ENCODE measurements at places on chromosomes 16 and 17.

DNA sequence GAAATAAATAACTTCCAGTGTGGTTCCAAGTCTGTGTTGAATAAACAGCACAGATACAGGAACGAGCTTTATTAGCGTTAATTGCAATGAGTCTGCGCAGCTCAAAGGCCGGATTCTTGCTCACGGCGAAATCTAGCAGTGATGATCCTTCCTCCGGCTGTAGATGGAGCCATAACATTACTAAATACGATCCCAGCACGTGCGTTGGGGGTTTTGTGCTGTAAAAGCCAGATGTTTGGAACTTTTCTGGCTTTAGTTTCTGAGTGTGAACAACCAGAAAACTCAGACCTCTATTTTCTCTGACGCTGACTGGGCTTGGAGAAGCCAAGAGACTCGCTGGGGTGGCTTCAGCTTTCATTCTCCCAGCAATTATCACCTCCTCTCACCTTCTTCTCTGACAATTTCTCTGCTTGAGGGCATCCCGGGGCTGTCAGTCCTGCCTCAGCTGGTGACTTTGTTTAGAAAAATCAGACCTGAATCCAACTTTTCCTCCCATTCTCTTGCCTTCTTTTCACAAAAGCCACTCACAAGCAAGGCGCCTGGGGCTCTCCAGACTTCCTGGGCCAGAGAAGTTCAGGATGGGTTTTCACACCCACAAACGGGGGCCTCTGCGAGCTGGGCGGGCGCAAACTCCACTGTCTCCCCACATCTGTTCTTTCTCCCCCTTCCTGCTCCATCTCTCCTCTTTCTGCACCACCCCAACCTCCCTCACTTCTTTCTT lies 47.1 kb upstream of the AKTIP start:
- peak; percentile 16 for DNase-seq

DNA sequence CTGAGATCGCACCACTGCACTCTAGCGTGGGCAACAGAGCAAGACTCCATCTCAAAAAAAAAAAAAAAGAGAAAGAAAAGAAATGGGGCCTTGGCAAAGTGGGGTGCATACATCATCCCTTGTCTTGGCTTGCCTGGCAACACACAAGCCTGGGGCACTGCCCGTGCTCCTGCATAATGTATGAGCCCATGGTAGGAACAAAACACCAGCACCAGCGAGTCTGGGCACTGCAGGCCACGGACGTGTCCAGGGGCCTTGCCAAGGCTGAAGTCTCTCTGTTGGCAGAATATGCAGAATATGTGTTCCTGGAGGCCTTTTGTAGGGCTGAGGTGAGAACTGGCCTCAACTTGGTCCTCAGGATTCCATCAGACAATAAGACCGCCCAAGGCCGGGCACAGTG lies 15.7 kb upstream of the ALDOA start:
- no peak for DNase-seq

DNA sequence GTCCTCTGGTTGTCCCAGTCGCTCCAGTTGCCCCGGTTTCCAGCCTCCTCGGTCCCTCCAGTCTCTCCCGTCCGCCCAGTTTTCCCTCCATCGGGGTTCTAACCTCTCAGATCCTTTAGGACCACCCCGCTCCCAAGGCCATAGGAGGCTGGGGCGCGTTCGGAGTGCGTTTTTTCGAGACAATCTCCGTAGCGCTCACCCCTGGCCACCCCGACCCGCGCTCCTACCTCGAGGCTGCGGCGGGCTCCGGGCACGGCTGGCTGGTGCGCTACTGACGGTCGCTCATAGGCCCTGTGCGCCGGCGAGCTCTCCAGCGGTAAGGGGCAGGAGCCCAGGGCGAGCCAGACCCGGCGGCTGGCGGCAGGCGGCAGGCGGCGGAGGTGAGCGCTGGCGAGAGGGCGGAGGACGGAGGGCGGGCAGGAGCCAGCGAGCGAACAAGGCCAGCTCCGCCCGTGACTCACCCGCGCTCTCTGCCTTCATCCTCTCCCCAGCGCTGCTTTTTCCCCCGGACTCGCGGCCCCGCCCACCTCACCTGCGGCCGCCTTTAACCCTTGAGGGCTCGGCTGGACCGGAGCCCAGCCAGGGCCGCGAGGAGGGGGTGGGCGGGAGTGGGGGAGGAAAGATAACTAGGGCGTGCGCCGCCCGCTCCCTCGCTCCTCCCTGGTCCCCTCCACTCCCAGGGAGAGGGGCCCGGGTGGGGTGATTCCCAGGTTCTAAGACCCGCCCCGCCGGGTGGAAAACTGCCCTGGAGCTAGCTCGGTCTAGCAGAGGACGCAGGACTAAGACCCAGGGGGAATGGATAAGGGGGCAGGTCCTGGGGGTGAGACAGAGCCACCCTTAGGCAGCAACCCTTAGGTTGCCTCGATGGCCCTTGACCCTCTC lies at the start of gene SP6:
Gene SP6, minus strand, starts transcription at position 472 of the 882 bp plus-strand sequence. CDS start 2,734 bp downstream, outside the sequence.
- peak; percentile 52 for DNase-seq

- DNase-seq: no peak
These were observed 20.9 kb upstream of the MPRIP start for GRCh38 chr17:17021194-17021863.

GRCh38 chr17:79775632-79776031 lies 2.3 kb upstream of the CBX2 start:
- no peak for DNase-seq

DNA sequence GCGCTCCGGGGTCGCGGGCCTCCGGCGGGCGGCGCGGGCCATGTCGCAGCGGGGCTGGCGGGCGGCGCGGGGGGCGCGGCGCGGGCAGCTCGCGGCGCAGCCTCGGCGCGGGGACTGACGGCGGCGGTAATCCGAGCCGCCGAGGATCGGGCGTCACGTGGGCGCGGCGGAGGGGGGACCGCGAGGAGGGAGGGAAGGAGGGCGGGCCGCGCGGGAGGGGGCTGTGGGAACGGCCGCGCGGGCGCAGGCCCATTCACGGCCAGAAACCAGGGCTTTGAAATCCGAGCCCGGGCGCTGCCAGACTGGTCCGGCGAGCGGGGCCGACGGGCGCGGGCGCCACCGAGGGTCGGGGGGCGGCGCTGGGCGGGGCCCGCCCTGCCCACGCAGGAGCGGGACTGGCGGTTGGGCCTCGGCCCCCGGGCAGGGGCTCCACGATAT lies at the start of gene MTSS2:
Gene MTSS2, minus strand, starts transcription at position 116 of the 438 bp plus-strand sequence. CDS start 262 bp downstream, outside the sequence.
- DNase-seq: no peak

DNA sequence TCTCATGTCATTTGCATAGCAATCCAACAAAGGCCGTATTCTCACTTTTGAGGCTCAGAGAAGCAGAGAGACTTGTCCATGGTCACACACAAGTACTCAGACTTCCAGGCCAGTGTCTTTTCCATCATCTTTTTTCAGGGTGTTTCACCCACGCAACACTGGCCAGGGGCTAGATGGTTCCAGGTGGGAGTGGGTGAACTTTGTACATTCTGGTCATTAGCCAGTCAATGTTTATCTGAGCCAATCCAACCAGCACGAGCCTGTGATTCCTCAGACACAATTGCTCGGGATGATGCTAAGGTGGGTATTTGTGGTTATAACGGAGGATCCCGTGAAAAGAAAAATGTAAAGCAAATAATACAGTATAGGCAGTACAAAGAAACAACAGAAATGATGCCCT lies 56.3 kb downstream of the ZFHX3 start:
- DNase-seq: no peak

- DNase-seq: no peak
These were observed 230.1 kb downstream of the SLC39A11 start for GRCh38 chr17:72862276-72862999.

GRCh38 chr17:40062329-40063186 lies at the start of gene THRA:
Gene THRA, plus strand, starts transcription at chr17:40062965. Its CDS starts 11,524 bp downstream, at chr17:40074489.
- DNase-seq: no peak

DNA sequence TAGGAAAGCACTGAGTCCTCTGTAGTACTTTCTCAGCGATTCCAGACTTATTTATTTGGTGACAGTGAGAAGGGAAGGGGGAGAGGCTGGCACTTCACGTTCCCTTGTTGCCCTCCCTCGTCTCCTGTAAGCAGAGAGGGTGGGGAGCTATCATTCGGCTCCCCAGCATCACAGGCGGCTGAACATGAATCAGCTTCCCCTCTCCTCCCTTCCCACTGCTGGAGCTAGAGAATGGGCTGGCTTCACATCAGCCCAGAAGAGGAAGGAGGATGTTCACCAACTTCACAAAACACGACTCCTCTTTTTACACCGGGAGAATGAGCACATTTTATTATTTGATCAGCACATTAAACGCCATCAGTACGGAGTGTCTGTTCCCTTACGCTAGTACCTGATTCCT lies 6.7 kb upstream of the CMIP start:
- no peak for DNase-seq

GRCh38 chr16:57966204-57966771 lies 4.6 kb downstream of the CNGB1 start:
- no peak for DNase-seq

GRCh38 chr16:24130494-24131085 lies 125.5 kb upstream of the CACNG3 start:
- DNase-seq: no peak

DNA sequence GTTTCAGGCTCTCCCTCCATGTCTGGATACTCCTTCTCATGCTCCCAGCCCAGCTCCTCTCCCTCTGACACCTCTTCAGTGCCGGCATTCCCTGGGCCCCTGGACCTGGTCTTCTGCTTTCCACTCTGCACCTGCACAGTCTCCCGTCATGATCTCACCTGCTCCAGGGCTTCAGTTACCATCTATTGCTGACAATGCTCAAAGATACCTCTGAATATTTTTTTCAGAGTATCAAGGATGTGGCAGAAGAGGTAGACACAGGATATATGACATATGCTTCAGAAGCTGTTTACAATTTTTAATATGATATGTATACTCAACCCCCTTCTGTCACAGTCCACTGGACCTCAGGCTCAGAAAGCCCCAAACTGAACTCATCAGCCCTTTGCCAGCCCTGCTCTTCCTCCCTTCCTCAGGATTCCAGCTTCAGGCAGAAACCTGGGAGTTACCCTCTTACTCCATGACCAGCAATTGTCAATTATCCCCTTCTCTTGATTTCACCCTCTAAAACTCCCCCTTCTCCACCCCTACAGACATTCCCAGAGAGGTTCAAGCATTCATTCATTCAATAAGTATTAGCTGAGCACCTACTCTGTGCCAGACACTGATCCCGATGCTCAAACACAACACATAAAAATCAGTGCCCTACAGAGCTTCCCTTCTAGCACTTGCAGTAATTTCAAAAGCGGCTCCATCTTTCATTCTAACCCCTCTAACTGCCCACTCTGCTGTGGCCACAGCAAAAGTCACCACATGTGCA lies 7.8 kb upstream of the MLLT6 start:
- no peak for DNase-seq

DNA sequence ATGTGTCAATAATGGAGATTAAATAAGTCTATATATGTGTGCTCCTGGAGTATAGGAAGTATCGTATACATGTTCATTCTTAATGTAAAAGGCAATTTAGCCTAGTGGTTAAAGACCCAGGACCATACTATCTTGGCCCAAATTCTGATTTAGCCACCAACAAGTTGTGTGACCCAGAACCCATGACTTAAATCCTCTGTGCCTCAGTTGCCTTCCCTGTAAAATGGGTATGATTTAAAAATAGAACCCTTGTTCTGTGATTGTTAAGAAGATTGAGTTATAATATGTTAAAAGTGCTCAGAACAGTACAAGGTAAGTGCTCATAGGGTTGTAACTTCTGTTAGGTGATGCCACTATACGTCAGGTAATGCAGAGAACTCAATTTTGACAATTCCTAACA lies 18.8 kb upstream of the BLMH start:
- no peak for DNase-seq

DNA sequence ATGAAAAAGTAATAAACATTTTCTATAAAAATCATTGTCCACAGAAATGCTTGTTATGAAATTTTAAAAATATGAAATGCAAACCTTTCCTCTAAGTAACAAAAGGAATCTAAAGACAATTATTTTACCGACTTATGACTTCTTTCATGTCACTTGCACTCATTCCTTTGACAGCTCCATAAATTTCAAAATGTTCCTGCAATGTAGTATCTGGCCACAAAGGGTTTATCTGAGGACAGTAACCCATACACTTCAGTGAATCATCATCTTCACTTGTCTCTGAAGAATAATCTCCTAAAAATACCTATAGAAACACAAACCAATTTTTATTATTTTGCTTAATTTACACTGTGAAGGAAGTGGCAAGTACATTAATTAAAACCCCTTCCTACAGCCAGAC lies 25.6 kb upstream of the ABCA10 start:
- DNase-seq: no peak

DNA sequence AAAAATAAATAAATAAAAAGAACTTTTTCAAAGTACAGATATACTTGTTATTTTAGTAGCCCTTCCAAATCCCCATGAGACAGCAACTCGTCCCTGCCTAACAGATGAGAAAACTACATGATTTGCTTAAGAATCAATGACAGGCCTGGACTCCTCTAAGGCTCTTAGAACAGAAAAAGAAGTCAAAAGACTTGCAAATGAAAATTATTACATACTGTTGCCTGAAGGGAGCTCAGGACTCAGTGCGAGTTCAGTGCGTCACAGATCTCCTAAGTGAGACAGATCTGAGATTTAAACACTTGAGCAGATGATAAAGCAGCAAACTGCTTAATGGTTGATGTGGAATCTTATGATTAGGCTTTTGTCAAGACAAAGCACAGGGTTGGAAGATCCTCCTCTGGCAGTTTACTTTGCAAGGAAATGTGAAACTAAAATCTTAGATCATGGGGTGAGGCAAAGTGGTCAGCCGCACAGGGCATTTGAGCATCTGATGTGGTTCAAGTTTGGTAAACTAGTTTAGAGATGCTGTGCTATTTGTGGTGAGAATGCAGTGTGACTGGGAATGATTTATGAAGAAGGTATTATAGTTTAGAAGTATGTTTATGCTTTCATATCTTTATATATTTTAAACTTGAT lies 138.1 kb downstream of the TRIM37 start:
- DNase-seq: no peak

DNA sequence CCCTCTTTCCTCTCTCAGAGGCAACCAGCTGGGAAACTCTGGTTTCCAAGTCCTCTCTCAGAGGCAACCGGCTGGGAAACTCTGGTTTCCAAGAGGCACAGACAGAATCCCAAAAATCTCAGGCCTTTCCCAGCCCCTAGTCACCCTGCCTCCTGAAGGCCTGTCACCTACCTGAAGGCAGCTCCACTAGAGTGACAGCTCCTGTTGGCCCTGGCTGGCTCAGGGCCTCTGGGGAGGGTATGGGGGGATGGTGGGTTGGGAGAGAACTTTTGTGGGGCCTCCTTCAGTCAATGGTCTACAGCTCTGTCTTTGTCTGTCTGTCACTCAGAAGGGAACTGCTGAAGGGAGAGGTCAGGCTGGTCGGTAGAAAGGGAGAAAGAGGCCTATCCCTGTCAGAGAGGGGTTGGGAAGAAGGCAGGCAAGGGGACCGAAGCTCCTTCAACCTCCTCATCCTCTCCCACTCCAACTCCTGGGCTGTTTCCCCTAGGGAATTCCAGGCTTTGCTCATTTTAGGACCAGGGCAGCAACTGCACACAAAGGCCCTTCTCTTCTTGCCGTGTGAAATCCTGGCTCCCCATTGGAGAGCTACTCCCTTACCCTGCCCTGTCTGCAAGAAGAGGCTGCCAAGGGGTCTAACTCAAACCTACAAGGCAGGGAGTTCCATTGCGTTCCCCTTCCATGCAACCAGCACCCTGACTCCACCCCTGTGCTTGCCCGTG lies 23.6 kb downstream of the COPZ2 start:
- DNase-seq: no peak

GRCh38 chr17:45222996-45223538 lies 1.4 kb downstream of the FMNL1 start:
- no peak for DNase-seq

All from stimulated activated CD4-positive, alpha-beta T cell treated with anti-CD3 and anti-CD28 coated beads, TNF-alpha, amount 100 ng/mL, for 1 hour (primary cell).